ENCODE measurements at places on chromosomes 7 and 10.
A peak's percentile ranks its signal among the peaks of the same experiment; 100 is the strongest.

- DNase-seq = no peak
Measured at GRCh38 chr7:21617513-21617912, 74.7 kb downstream of the DNAH11 start.

- peak; percentile 20 for DNase-seq
Measured at GRCh38 chr7:43869867-43870240, 537 bp upstream of the MRPS24 start.

DNA sequence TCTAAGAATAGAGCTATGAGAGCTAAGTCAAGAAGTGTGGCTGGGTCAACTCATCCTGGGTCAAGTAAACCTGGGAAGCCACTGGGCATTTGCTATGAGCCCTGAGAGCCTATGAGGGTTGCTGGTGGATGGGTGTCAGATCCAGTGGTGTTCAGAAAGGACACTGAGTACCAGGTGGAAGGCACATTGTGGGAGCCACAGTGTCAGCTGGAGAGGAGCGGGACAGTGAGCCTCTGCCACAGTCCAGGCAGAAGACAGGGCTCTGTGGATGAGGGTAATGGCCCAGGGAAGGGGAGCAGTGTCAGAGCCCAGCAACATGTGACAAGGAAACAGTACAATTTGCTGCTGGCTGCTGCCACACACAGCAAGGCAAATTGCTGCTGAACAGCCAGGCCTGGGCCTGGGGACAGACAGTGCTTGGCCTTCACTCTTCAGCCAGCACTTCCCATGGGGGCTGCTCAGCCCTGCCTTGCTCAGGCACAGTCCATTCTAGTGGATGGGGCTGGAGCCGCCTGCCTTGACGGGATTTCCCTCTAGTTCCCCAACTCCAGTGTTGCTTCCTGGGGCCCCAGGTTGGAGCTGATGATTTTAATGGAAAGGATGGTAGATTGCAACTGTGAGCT, 90.9 kb upstream of the CHST15 start:
- no peak for DNase-seq

DNA sequence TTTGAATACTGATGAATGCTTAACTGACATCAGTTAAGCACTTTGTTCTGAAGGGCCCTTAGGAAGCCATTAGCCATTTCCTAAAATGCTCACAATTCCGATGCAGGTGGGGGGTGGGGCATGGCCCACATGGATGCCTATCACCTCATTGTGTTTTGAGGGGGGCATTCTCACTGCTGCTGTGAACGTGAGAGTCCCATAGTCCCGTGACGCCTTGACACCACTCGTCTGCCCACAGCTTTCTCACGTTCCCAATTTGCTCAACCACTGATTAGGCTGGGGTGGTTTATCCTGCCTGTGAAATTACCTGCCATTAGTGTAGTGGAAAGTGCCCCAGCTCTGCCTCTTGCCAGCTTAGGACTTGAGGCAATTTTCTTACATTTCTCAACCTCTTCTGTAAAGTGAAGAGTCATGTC, 31.9 kb downstream of the DUSP5 start:
- no peak for DNase-seq

- no peak for DNase-seq
Measured at GRCh38 chr10:116171505-116171904, 101.5 kb downstream of the GFRA1 start.

DNA sequence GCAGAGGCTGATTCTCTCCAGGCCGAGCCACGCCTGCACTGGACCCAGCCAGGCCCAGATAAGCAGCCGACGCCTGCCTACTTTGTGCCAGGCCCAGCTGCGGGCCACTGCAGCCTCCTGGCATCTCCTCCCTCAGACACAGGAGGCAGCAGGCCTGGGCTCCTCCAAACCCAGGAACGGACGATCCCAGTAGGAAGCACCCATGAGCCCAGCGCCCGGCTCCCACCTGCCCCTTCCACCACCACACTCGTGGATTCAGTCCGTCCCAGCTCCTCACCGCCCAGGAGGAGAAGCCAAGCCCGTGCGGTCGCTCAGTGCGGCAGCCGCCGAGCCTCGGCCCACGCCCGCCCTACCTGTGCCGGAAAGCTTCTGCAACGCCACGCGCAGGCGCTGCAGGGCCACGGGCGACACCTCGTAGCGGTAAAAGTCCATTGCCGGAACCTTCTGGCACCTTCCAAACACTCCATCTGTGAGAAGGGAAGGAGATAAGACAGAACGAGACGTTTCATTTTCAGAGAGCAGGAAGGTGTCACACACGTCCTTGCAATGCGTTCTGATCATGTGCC, 271.1 kb downstream of the PTPRN2 start:
- DNase-seq = no peak

DNA sequence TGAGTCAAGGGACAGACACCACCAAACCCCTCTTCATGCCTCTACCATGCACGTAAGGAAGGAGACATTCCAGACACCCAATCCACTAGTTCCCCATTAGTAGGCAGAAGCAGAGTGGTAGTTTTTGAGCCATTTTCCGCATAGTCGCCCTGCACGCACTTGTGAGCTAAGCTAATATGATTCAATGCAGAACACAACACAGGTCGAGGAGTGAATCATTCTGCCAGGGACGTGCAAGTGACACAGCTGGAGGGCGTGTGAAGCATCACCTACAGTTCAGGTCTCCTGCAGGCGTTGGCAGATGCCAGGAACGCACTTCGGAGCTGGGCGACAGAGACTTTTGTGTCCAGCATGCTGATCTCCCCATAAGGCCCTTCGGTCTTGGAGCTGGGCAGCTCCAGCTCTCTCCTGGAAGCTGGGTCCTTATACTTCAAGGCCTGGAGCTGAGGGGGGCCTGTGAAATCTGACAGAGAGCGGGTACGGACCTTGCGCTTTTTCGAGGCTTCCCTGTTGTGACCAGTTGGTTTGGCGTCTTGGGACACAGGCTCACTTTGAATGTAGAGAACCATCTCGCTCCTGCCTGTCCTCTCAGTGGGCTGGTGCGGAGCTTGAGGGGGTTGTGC, 102.4 kb downstream of the SVIL start:
- no peak for DNase-seq

GRCh38 chr10:69960988-69961880, 91.4 kb upstream of the MACROH2A2 start:
- peak; percentile 7 for DNase-seq

DNA sequence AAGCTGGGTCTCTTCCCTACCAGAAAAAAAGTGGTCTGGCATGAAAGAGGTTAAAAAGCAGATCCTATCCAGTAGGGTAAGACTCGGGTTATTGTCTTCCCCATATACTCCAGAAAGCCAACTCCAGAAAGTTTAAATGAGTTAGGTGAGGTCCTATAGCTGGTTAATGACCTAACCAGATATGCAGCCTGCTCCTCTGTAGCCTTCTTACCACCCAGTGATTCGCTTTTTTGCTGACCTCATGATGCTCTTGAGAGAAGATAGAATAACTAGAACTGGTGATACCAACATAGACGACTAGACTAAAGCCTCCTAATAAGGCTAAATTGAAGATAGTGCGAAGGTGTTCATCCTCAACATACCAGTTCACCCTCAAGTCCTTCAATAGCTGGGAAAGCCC, 675 bp upstream of the GIMAP1 start:
- DNase-seq = no peak

DNA sequence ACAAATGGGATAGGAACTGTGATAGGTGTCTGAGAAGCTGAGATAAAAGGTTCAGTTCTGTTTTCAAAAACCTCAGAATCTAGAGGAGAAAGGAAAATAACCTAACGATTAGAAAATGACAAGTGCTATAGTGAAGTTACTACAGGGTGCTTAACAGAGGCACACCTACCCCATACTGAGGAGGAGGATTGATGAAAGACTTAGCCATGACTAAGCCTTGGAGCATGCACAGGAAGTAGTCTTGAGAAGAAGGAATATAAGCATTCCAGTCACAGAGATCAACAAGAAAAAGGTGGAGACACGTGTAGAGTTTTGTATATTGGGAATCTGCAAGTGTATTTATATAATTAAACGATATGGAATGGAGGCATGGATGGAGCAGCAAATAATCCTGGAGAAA, 1225.5 kb upstream of the CELF2 start:
- no peak for DNase-seq

DNA sequence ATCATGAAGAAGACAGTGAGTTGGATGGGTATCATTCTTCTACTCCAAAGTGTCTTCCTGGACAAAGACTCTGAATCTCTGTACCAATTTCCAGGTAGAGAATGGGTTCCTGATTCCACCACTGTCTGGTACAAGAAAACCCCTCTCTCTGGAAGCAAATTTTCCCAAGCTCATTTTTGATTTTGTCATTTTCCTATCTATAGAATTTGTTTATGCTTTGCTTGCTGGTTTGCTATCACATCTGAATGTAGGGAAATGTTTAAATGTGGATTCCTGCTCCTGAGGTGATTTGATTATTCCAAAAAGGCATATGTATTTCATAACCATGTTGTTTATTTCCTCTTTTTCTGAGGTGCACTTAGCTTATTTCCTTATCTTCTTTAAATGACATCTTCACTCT, at the start of gene TAS2R16:
Gene TAS2R16, minus strand, starts transcription at position 101 of the 400 bp plus-strand sequence. Its CDS starts 66 bp downstream, at position 35.
- DNase-seq = no peak

- DNase-seq = no peak
Measured at GRCh38 chr10:119371704-119372663, 164.6 kb downstream of the GRK5 start.

GRCh38 chr10:103367379-103367781, 396 bp upstream of the TAF5 start:
- no peak for DNase-seq

DNA sequence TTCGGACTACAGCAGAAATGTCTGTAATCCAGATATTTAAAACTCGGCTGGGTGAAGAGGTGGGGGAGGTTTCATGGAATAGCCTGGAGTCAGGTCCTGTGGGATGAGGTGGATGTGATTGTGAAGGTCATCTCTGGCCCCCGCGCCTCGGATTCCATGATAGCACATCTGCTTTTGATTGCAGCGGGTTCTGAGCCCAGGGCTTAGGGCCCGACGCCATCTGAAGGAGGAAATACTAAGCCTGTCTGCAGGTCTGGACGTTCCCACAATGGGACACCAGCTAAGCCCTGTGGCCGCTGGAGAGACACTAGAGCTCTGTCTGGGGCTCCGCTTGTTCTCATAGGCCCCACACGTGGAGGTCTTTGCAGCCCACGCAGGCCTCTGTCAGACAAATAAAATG, 328.7 kb downstream of the CXCL12 start:
- no peak for DNase-seq

DNA sequence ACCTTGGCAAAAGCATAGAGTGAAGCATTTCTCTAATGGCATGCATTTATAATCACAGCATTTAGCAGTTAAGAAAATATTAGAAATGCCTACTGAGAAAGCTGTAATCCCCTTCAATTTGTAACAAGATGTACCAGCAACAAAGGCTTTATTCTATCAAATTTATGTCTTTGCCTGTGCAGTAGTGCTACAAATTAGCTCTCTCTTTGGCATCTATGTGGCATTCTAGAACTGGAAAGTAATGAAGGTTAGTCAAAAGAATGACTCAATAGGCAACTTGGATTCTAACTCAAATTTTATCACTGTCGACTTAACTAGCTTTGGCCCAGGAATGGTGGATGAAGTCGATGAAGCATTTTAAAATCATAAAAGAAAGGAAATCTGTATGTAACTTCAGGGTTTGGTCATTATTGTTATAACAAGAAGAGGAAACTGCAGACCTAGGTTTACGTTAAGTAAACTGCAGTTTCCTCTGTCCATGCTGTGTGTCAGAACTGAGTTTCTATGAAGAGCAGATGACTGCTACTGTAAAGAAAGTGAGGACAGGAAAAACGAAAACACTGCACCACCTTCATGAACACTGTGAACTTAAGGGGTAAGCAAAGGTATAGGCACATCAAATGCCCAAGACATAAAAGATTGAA, 140.0 kb downstream of the RAPGEF5 start:
- DNase-seq = no peak

DNA sequence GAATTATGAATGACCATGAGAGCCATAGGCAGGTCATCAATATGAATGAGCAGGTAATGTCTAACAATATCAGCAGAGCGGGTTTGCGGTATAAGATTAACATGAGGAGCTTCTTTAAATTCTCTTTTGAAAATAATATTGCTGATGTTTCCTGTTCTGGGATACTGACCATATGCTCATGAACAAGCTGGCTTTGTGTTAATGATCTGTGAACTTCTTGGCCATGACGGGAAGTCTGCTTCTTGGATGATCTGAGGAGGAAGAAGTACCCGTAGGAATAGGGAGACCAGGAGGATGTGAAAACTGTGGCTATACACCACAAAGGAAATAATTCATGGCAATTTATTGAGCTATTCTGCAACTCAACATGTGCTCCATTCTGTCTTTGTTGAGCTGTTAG, 38.6 kb downstream of the ITGA8 start:
- no peak for DNase-seq

DNA sequence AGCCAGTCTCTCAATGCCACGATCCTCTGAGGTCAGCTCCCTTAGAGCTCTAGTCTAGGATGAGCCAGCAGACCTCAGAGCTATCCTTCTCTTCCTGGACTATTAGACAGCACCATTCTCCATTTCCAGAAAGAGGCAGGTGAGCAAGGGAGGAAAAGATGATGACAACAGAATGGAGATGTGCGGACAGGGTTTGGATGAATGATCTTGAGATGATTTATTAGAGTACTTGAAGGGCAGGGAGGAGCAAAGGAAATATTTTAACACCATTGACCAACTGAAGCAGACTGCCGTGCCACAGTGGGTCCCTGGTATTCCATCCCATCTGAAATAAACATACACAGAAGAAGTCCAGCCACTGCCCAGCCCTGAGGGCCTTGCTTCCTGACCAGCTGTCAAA, 94.3 kb downstream of the CFAP58 start:
- no peak for DNase-seq

- no peak for DNase-seq
Measured at GRCh38 chr10:95783741-95784140, 27.8 kb downstream of the ENTPD1 start.

DNA sequence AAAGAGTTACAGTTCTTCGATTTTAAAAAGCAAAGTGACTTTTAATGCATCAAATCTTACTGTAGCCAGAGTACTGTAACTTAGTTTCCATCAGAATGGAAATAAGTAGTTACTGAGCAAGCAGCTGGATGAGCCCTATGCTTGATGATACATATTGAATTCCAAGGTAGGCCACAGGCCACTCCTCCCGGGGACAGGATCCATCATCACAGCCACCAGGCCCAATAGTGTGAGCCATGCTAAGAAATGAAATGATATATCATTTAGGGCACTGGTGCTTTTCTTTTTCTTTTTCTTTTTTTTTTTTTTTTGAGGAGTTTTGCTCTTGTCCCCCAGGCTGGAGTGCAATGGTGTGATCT, 42.9 kb upstream of the TOMM7 start:
- DNase-seq = no peak

Measured in NCI-H460 (cell line).